ENCODE measurements at places on chromosomes 6 and 20.

- DNase-seq, result no peak
These were observed 382.4 kb upstream of the MMS22L start for GRCh38 chr6:97665446-97665845.

GRCh38 chr6:46961232-46961631 is 39.5 kb upstream of the ADGRF5 start:
- DNase-seq, result no peak

- DNase-seq, result no peak
These were observed 21.9 kb downstream of the ZBTB46 start for GRCh38 chr20:63808964-63809674.

DNA sequence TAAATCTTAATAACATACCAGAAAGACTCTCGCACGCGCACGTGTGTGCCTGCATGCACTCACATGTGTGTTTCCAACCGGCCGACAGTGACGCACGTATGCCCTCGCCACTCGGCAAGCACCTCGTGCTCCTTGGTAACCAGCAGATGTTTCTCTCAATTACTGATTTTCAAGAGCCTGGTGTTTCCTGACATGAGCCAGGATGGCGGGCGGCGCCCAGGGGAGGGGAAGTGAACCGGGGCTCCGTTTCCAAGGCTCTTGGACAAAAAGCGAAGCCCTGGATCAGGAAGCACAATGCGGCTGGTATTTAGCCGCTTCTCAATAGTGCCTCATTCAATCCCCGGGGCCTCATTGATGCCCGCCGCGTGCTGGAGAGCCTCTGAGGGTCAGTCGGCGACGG is 37.7 kb downstream of the PMEPA1 start:
- no peak for DNase-seq

DNA sequence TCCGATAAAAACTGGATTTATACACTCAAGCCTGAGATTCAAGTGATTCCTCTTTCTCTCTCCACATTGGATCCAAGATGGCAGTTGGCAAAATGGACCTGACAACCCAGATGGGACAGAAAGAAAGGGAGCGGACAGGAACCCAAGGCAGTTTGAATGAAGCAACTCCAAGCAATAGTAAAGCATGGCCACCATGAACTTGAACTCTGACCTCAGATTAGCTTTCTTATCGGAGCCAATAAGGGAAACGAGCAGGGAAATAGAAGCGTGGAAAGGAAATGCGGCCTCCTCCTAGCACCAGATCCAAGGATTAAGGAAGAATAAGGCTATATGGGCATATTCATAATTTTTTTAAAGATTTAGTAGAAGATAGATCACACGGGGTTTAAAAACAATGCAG is 213.4 kb upstream of the RIN2 start:
- no peak for DNase-seq

GRCh38 chr6:108727966-108728730 is 120.1 kb upstream of the ARMC2 start:
- no peak for DNase-seq

- no peak for DNase-seq
These were observed 164.2 kb upstream of the ARG1 start for GRCh38 chr6:131408811-131409210.

GRCh38 chr6:22954749-22955385 is 385.5 kb downstream of the HDGFL1 start:
- DNase-seq, result no peak
